OCI-LY7 (cell line): ENCODE measurements at places on chromosomes 1 and 21.
A peak's percentile ranks its signal among the peaks of the same experiment; 100 is the strongest.

DNA sequence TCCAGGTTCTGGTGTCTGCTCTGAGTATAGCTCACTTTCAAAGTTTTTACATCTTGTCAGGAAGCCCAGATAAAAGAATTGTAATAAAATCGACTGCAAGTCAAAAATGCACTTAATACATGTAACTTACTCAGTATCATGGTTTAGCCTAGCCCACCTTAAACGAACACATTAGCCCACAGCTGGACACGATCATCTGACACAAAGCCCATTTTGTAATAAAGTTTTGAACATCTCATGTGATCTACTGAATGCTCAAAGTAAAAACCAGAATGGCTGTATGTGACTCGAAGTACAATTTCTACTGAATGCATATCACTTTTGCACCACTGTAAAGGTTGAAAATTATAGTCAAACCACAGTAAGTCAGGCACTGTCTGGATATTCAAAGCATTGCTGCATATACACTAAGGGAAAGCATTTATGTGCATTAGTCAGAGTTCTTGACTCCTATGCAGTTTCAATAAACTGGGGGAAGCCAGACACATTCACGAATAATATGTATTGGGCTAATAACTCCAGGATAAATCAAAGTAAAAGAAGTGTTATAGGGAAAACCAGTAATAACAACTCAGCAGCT is 12.2 kb upstream of the TDRD10 start:
- no peak for DNase-seq

- DNase-seq = no peak
Measured at GRCh38 chr1:180029524-180030135, 75.0 kb downstream of the CEP350 start.

DNA sequence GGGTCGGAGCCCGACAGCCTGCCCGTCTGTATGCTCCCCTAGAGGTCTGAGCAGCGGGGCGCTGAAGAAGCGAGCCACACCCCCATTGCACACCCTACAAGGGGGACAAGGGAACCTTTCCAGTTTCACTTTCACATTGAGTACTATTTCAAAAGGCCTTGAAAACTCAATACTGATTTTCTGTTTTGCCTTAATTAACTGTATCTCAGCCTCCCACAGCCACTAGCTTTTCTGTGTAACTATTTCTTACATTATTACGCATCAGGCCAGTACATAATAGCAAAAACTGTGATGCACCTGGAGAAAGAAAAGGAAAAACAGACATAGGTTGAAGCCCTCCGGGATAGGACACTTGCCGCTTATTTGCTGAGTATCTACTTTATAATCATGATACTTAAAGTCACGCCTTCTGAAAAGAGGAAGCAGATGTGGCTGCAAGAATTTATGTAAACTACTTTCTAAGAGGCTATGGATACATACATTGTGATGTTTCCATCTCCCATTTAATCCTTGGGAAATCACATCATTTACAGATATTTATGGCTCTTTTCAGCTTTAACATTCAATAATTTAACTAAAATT is 1719.5 kb downstream of the MRPL39 start:
- no peak for DNase-seq

- DNase-seq = no peak
Measured at GRCh38 chr1:235741294-235741693, 91.7 kb upstream of the GNG4 start.

- peak; percentile 45 for DNase-seq
Measured at GRCh38 chr1:153404768-153405167, 11.6 kb upstream of the S100A7A start.

DNA sequence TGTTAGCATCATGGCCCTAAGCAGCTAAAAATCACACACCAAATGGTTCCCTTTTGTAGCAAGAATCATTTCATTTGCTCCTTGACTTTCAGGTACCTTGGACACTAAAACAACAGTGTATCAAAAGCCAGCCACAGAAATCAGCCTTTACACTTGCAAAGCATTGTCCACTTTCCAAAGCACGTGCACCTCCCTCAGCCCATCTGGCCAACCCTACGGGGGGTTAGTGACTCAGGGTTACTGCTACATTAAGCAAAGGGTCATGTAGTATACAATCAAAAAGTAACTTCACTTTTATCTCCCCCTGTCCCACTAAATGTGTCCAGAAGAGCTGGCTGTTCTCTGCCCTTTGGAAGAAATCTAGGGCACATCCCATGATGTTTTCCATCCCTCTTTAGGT is 149.7 kb downstream of the HIVEP3 start:
- no peak for DNase-seq

DNA sequence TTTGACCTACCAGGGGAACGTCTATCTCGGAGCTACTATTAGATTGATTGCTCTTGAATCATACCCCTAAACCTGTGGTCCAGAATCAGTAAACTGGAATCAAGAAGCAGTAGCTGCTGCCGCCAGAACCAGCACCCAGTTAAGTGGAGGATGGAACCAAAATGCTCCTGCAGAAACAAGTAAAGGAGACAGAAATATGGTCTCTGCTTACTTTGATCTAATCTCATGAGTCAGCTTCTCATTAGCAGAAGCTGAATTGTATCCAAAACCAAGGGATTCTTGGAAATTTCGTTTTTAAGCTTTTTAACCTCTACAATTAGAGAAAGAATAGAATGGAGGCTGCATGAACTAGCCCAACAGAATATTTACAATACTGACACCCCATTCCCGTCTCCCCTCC is 42.6 kb upstream of the PIGV start:
- DNase-seq = no peak

DNA sequence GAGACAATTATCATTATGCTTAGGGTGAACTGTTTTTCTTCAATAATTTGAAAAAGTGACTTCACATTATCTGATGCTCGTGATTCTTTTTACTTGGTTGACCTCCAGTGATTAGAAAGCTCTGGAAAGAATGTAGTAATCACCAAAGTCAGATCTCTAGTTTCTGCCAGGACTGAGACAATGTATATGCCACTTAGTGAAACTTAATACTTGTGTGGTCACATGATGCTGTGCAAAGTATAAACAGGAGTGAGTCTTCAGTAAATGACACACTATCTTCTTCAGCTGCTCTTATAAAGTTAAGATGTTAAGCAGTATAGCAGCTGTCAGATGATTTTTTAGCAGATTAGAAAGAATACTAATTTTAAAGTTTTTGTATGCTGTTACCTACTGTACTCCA is 17.2 kb downstream of the VCAM1 start:
- DNase-seq = no peak

DNA sequence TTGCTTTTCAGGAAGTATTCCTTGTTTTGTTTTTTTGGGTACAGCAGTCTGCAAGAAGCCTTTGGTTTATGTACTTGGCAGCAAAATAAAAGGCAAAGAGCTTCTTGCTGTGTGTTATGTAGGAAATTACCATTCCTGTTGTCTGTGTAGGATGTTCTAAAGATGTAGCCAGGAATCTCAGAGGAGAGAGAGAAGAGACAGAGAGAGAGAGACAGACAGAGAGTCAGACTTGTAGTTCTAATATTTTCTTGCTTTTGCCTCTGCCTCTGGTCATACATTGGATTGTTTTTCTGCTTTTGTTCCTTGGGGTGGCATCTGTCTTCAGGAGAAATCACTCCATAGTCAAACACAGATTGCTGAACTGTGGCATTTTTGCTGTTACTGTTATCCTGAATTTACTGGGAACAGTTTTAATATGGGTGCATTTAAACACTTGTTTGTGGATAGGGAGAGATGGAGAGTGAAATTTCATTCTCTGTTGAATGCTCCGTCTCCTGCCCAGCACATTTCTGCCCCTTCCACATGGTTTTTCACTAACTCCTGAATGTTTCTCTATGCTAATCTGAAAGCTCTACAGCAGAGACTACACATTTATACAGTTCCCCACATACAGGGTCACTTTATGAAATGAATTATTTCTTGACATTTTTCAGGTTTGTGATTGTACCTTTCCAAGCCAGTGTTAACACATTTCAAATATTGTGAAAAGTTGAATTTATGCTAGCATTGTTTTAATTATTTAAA is 49.8 kb downstream of the POU2F1 start:
- no peak for DNase-seq
